ENCODE measurements at places on chromosomes 1 and 21. TPM values are rescaled to one million over a fixed set of nuclear protein-coding genes. Genes with fewer than 3 reads are reported as not detected.

Gene SLC37A1
- polyA plus RNA-seq: 60.7 TPM

Gene SLC1A7
- polyA plus RNA-seq: not detected

Gene IL23R
- polyA plus RNA-seq: not detected

Gene TACSTD2
- polyA plus RNA-seq: not detected

Gene WDR47
- 76.3 TPM for polyA plus RNA-seq

Gene INKA2
- polyA plus RNA-seq: 0.77 TPM

Gene OR10J1
- polyA plus RNA-seq: not detected

Gene CNKSR1
- polyA plus RNA-seq: 7.8 TPM

Gene RIPK4
- not detected for polyA plus RNA-seq

Gene COL18A1
- 2.5 TPM for polyA plus RNA-seq

Measured in neural cell (in vitro differentiated cells).